Hippocampal formation (tissue), 2 donors: ENCODE measurements at places on chromosomes 16 and 17.

- no peak for DNase-seq
Observed at GRCh38 chr16:55039511-55039910, 108.8 kb downstream of the IRX5 start.

DNA sequence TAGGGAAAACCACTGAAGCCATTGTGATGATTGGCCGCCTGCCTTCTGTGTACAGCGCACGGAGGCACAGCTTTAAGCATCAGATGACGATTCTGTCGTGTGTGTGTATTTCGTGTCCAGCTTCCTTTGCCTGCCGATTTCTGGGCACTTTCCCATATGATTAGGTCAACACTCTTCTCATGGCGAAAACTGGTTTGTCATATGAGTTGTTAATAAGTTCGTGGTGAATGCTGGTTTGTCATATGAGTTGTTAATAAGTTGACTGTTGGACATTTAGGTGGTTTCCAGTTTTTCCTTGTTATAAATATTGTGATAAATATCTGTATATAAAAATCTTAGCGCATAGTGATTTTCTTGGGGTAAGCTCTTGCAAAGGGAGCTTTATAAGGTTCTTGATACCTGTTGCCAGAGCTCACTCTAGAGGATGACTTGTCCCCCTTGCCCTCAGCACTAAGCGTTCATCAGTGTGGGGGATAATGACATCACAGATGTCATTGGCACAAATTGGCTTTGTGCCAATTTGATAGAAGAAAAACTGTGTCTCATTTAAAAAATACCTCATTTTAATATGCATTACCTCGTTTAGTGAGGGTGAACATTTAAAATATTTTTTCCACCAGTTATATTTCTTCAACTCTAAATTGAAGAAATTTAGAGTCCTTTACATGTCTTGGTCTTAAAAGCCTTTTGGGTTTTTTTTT, 40.0 kb downstream of the PGS1 start:
- no peak for DNase-seq

- no peak for DNase-seq
Observed at GRCh38 chr16:15966836-15967546, 17.6 kb downstream of the ABCC1 start.

DNA sequence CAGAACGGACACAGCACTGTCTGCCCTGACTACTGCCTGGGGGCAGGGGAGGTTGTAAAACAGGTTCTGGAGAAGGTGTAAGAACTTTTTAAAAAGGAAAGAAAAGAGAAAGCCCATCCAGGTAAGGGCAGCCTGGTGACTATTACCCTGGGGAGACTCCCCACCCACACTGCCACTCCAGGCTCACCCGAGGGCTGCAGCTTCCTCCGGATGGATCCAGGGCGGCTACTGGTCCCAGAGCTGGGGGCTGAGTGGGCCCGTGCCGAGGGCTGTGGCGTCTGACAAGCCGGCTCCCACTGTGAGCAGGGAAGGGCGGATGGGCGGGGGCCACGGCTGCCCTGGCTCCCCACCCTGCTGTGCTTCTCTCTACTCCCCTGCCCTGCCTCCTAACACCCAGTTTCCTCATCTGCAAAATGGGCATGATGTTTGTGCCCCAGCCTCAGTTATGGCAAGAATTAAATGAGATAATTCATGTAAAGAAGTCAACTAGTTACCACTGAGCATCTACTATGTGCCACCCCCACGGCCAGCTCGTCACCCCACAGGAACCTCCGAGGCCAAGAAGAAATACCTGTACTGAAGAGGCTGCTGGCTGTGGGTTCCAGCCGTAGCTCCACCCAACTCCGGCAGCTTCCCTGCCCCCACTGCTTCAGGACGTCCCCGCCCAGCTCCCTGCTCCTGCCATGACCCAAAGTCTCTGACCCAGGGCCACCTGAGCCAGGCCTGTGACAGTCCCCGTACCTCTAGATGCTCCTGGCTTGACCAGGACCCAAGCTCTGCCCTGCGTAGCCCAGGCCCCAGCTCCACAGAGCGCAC, 24.2 kb downstream of the KATNB1 start:
- DNase-seq, result no peak

GRCh38 chr17:82956726-82957468, 117.1 kb upstream of the ZNF750 start:
- DNase-seq, result no peak
